ENCODE measurements at places on chromosomes 5 and 9.

DNA sequence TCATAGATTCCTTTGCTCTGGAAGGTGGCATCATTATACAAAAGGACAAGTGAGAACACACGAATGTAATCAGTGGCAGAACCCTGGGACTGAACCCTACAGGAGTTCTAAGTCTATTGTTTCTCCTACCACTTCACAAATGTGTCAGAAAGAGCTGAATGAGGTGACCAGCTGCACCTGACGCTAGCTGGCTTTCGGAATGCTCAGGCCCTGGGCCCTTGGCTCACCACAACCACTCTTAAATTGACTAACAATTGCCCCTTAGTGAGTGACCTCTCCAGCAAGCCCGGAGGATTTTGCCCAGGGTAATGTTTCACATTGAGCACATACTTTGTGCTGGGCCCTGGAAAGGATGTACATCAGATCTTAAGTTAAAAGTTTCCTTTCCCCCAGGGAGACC is 41.2 kb upstream of the ABCA1 start:
- no peak for DNase-seq

- DNase-seq: no peak
Observed at GRCh38 chr5:154194345-154195329, 4.1 kb downstream of the GALNT10 start.

DNA sequence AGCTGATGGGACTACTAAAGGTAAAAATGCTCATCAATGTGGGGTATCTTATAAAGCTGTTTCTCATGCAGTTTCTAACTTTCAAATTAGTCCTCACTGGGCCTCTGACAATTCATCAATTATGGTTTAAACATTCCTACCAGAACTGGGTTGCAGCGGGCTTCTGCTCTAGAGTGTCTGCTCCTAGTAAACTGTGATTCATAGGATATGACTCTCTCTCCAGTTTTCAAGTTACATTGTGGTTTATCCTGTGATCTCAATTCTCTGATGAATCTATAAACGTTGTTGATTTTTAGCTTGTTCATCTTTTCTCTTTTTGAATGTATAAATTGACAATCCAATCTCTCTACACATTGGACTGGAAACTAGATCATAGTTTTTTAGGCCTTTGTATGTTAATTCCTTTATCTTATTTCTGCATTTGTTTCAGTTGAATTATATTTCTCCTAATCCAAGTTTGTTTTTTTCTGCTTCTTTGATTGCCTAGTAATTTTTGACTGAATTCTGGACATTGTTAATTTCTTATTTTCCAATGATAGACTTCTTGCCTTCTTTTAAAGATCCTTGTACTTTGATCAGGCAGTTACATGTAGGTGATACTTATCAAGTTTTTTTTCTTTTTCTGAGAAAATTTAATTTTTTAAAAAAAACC is 822.6 kb downstream of the TLE1 start:
- no peak for DNase-seq

- DNase-seq: no peak
Observed at GRCh38 chr9:70883056-70883455, 238.4 kb downstream of the TRPM3 start.

- DNase-seq: no peak
Observed at GRCh38 chr5:67809589-67809988, 406.0 kb upstream of the PIK3R1 start.

GRCh38 chr5:157389103-157389502 is 70.9 kb upstream of the NIPAL4 start:
- DNase-seq: no peak

GRCh38 chr5:8953016-8953415 is 592.9 kb downstream of the SEMA5A start:
- DNase-seq: no peak

- no peak for DNase-seq
Observed at GRCh38 chr5:89520771-89521170, 637.8 kb upstream of the MEF2C start.
